ENCODE measurements at places on chromosomes 13 and 19.

GRCh38 chr13:74024314-74024713 is 109.9 kb downstream of the KLF12 start:
- no peak for DNase-seq

DNA sequence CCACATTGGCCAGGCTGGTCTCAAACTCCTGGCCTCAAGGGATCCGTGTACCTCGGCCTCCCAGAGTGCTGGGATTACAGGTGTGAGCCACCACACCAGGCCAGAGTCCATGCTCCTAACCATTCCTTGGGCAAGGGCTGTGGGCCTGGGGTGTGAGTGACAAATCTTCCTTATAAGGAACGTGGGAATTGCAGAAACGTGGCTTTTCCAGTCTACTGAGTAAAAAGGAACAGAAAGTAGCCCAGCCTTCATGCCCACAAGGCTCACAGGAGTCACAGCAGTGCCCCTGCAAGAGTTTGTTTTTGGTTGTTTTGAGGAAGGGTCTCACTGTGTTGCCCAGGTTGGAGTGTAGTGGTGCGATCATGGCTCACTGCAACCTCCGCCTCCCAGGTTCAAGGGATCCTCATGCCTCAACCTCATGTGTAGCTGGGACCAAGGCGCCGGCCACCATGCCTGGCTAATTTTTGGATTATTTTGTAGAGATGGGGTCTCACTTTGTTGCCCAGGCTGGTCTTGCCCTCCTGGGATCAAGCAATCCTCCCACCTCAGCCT is 5.1 kb downstream of the MYPOP start:
- no peak for DNase-seq

- peak; percentile 95 for DNase-seq
Measured at GRCh38 chr19:46288896-46289588, 7.8 kb upstream of the HIF3A start.

DNA sequence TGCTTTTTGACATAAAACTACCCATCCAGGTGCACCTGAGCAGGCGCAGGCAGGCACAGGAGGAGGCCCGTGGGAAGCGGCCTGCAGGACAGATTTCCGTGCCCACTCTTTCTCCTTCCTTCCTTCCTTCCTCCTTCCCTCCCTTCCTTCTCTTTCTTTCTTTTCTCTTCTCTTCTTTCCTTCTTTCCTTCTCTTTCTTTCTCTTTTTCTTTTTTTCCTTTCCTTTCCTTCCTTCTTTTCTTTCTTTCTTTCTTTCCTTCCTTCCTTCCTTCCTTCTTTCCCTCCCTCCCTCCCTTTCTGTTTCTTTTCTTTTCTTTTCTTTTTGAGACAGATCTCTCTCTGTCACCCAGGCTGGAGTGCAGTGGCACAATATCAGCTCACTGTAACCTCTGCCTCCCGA is 21.2 kb upstream of the TMEM255B start:
- DNase-seq: no peak

DNA sequence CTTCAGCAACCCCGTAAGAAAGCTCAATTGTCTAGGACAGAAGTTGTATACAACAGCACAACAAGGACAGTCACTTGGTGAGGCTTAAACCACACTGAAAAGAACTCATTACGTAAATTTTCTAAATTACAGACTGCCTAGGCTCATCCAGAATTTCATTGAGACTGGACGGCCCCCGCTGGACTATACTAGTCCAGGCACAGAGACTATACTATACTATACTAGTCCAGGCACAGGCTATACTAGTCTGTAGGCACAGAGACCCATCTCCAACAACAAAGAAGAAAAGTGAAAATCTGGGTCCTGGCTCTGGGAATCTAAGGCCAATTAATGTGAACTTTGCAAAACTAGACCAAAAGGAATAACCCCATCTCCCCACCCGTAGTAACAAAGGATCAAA is 700 bp downstream of the ZNF816 start:
- DNase-seq: no peak

DNA sequence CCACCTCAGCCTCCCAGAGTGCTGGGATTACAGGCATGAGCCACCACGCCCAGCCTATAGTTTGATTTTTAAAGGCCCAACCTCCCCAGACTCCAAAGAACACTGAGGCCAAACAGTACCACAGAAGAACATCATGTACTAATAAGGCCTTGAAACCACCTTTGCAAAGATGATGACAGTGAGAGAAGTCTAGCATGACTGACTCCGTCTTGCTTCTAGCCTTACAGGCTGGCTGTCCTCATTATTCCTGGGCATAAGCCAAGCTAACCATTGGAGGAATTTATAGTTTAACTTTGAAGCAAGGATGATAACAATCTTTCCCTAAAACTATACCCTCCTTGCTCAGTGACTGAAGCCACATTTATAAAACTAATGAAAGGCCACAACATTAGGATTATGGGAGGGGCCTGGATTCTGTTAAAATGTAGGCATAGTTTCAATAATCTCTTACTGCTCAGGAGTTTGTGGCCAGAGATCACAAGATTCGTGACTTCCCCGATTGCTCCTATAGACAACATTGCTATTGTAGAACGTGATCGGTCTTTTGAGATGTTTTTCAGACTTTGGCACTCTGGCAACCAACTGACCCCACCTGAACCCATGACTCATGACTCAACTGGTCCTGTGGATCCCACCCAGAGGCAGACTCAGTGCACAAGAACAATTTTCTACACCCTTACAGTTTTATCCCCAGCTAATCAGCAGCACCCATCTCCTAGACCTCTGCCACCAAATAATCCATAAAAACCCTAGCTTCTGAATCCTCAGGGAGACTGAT is 17.6 kb downstream of the GPR42 start:
- DNase-seq: no peak

GRCh38 chr13:70051531-70051930 is 56.1 kb upstream of the ATXN8OS start:
- DNase-seq: no peak

- no peak for DNase-seq
Measured at GRCh38 chr19:55463583-55464031, 944 bp downstream of the C19orf85 start.

DNA sequence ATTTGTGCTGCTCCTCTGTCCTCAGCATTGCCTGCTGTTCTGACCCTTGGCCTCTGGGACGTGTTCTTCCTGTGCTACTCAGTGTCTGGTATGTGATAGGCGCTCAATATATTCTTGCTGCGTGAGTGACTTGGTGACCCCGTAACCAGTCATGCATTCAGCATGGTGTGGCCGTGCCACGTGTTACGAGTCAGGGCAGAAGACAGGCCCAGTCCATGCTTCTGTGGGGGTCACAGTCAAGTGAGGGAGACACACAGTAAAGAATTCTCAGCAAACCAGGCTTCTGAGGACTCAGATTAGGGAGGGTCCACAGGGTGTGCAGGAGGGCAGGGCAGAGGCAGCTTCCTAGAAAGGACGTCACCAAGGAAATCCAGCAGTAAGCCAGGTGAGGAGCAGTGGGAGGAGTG is 7.9 kb downstream of the PPP1R37 start:
- peak; percentile 13 for DNase-seq
